ENCODE measurements at places on chromosomes 1 and 21.

DNA sequence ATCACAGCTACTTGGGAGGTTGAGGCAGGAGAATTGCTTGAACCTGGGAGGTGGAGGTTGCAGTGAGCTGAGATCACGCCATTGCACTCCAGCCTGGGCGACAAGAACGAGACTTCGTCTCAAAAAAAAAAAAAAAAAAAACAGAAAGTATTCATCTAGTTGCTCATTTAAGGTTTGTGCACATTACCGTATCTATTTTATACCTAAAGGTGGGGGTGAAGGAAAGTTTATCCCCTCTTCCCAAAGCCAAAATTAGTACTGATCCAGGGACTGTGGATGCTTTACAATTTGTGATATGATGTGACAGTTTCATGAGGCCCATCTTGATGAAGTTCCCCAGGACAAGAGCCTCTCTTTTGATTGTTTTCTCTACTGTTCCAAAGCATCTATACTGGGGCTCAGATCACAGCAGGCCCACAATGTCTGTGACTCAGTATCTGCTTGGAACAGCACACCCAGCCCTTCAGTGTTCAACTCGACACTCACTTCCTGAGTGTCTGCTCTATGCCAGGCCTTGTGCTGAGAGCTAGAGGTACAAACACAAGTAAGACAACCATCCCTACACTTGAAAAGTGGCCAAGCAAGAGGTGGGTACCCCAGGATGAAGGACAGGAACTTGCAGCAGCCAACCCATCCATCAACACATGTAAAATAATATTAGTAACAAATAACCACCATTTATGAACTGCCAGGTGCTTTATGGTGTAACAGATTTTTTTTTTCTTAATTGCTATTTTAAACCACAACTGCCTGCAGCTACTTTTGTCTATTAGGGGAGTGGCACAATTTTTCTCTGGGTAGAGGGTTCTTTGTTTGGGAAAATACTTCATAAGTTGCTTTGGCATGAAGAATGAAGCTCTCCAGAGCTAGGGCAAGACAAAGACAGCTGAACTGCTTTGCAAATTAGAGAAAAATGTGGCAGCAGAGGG is 29.0 kb upstream of the KHDRBS1 start:
- DNase-seq, result no peak

DNA sequence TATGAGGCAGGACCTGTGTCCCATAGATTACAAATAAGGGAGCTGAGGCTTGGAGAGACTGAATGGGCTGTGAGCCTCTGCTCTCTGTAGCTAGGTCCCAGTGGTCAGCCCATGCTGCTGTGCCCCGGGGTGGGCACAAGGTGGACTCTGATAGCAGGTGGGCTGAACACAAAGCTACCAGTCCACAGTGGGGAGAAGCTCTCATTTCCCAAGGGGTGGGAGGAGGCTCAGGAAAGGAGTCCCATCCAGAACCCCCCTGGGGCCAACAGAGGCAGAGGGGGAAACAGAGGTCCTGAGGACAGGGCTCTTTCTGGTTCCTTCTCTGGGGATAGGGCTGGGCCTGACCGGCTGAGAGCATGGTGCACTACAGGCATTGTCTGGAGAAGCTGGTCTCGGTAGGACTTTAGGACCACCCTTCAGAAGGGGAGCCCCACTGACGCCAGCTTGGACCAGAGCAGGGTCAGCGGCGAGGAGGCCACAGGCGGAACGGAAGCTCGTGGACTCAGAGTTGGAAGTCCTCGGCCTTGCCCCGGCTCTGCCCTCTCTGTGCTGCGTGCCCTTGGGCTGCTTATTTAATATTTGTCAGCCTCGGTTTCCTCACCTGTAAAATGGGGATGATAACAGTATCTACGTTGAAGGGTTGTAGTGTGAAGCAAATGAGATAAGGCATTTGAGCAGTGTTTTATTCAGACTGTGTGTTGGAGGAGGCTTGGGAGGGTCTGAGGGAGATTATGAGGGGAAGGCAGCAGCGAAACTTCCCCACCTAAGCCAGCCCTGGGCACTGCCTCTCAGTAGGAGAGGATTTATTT is 26.6 kb downstream of the SDE2 start:
- DNase-seq, result no peak

DNA sequence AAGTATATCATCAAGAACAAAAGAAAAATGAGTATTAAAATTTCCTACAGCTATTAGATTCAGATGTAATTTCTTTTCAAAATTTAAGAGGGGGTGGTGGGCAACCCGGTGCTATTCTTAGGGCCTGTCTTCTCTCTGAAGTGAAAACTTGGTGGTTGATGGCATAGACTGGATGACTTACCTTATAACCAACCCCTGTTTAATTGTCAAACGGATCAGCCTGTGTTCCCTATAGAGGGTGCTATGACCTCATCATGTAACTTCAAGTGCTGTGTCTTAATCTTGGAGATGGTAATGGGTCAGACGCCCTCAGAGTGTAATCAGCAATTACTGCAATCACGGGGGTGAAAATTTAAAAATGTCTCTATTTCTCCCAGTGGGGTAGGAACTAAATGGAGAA is 176.2 kb downstream of the PCP4 start:
- no peak for DNase-seq

GRCh38 chr1:245772325-245772724 is 617.5 kb downstream of the KIF26B start:
- DNase-seq, result no peak

GRCh38 chr1:24864370-24864777 is 65.7 kb downstream of the RUNX3 start:
- no peak for DNase-seq

DNA sequence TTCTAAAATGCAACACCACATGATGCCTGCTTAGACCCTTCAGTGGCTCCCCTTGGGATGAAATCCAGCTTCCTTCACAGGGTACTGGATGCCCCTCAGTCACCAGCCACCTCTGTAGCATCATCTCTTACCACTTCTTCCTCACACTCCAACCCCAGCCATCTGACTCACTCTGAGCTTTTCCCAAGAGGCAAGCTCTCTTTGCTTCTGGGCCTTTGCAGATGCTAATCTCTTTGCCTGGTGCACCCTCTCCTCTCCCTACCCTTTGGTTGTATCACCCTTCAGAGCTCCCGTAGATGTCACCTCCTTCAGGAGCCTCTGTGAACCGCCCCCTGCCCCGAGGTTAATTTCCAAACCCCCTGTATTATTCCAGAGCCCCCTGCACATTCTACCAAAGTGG is 164.8 kb upstream of the ZC3H12A start:
- DNase-seq, result no peak

DNA sequence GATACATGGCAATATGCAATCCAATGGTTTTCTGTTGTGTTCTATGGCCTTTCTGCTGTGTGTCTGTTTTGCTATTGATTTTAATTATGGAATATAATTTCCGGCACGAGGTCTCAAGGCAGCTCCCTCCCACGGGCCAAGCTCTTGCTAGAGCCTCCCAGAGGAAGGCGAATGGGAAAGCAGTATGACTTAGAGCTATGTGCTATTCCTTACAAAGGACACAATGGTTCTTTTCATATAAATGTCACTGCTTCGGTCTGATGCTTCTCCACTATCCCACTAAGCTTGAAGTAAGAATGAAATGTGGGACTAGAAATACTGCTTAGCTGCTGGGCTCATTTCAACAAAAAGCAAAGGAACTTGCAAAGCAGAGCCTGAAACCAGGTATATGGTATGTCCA is 322.2 kb upstream of the BEND5 start:
- DNase-seq, result no peak

GRCh38 chr1:13779930-13780329 is 79.9 kb downstream of the PRDM2 start:
- DNase-seq, result no peak

GRCh38 chr21:46423546-46424038 is 35.1 kb upstream of the DIP2A start:
- no peak for DNase-seq

GRCh38 chr1:101996825-101997465 is at the start of gene OLFM3:
Gene OLFM3, minus strand, starts transcription at chr1:101996926.
- DNase-seq, result no peak

GRCh38 chr1:59266927-59267293 is 30.0 kb upstream of the FGGY start:
- DNase-seq, result no peak

DNA sequence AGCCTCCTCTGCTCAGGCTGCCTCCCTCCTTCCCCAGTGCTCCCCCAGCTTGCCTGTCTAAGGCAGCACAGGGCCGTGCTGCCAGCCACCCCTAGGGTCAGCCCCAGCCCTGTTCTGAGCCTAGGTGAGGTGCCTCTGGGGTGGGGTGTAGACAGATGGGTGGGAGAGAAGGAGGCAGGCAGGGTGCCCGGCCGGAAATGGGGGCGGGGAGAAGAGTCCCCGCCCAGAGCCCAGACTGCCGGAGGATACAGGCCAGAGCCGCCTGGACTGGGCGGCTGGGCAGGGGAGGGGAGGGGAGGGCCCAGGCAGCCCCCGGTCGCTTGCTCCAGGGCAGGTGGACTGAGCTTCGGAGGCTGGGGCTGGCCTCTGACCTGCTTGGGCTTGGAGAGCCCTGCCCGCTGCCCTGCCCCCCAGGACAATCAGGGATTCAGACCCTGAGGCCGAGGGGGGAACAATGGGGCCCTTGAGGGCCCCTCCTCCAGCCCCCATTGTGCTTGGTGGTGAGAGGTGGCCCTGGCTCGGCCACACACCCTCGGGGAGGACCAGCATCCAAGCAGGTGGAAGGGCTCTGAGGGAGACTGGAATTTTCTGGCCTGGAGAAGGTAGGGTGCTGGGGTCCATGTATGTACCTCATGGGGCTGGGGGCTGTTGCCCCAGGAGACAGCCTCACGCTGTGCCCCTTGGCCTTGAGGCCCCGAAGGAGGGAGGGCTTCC is at the start of gene GJC2:
TSS of gene GJC2 (plus strand) at position 525 of the 714 bp plus-strand sequence. CDS start 7,829 bp downstream, outside the sequence.
- no peak for DNase-seq

DNA sequence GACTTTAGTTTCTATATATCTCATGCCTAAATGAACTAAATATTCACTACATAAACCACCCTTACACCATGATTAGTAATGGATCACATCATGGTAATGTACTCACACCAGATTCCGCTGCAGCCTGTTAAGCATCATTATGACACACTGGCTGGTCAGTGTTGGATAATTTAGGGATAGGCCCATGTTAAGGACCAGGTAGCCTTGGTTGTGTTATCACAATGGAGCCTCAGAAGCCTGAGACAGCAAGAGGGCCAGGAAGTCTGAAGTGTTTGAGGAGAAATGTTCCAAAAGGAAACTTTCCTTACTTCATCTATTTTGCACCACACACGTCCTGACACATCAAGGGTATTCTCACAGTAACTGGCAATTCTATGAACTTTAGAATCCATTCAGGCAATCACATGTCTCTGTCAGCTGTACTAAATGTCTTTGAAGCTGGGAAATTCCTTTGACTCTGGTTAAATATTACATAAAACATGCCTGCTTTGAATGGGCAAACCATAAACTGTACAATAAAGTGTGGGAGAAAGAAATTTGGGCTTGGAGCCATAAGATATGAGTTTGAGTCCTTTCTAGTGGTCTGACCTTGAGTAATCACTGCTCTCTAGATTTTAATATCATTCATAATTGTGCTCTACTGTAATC is 105.3 kb upstream of the DPT start:
- no peak for DNase-seq

- no peak for DNase-seq
Observed at GRCh38 chr1:8816264-8816663, 1.2 kb downstream of the RERE start.

DNA sequence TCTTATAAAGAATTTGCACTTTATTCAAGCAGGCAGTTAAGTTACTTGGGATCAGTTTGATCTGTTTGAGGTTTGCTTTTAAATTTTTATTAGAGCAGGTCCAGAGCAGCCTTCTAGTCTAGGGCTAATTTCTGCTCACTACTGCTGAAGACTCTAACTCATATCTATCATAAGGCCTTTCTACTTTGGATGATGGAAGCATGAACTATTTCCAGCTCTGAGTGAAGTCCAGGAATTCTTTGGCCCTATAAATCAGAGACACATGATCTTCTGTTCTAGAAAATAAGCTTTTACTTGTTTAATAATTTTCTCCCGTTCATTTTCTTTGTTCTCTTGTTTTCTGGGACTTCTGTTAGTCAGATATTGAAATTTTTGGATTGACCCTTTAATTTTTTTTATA is 14.7 kb downstream of the NIBAN1 start:
- DNase-seq, result no peak

DNA sequence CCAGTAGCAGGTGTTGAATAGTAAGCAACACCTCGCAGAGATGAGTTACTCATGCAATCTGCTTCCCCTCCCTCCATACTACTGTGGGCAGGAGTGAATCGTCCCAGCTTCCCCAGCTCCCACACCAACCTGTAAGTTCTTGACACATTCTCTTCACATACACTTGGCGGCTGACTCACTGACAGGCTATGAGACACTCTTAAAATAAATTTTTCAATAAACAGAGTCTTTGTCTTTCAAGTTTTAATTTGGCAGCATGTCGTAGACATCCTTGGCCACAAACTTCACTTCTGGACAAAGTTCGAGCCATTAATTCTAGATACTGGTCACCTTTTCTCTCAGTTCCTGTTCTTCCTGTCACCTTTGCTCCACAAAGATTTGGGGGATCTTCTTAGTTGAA is 290.7 kb downstream of the TM2D1 start:
- DNase-seq, result no peak

DNA sequence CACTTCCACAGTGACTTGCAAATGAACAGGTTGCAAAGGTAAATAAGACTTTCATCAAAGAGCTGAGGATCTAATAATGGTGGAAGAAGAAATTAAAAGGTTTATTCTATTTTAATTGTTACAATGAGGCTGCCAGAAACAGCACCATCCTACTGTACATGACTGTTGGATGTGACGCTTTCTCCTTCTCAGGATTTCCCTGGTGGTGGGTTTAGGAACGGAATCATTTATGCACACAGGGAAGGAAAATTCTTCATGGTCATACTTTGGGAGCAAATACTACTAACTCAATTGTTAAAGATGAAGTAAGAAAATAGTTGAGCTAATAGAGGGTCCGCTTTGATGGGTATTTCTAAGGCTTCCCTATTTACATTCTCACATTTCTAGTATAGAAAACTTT is 22.2 kb upstream of the LYPLAL1 start:
- no peak for DNase-seq

DNA sequence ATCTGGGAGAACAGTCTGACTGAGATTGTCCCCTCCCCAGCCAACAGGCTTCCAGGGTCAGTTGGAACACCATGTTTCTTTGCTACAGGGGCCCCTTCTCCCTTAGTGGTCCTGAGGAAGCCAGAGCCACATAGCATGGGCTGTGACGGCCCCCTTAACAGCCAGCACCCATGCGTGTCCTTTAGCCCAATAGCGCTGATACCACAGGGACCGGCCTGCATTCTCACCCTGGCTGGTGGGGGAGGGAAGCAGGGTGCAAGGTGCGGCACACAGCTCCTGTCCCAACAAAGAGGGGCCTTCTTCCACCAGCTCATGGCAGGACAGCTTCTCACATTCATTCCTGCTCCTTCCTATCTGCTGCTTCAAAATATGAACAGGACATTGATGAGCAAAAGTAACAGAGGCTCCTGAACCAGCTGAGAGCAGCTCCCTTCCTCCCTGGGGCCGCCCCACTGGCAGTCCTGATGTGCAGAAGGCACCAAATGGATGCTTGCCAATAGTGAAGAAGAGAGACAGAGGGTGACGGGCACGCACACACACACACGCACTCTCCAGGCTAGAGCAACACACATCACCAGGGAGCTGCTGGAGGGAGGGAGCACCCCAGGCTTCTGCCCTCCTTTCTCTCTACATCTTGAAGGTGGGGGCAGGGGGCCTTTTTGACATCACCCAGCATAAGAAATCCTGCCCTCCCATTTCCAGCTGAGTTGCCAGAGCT is 99.4 kb downstream of the CRYAA start:
- no peak for DNase-seq

All from activated CD4-positive, alpha-beta T cell treated with anti-CD3 and anti-CD28 coated beads for 24 hours (primary cell).